Glomerular endothelial cell (primary cell): ENCODE measurements at places on chromosomes 7 and 10. TPM values are rescaled to one million over a fixed set of nuclear protein-coding genes. Genes with fewer than 3 reads are reported as not detected.
A peak's percentile ranks its signal among the peaks of the same experiment; 100 is the strongest.

DNA sequence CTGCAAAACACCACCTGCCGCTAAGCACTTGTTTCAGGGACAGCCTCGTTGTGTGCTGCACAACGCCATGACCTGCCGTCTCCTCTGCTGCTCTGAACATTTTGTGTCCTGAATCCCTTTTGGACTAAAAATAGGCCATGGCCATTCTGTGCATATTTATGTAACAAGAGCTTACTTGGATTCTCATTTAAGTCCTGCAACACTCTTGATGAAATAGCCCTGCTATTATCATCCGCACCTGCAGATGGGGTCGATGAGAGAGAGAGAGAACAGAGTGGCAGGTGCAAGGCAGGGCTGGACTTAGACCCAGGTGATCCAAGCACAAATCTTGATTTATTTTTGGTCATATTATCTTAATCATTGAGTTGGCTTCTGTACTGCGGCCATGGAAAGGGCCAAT lies 121.2 kb upstream of the PRKCQ start:
- DNase-seq: no peak

- no peak for DNase-seq
Measured at GRCh38 chr10:123147635-123148413, at the start of gene HMX2. Gene HMX2 (plus strand): TSS chr10:123148136. CDS start chr10:123148379, 243 bp downstream.

GRCh38 chr10:112361951-112362751 lies 11.8 kb upstream of the ACSL5 start:
- DNase-seq: peak; percentile 81

DNA sequence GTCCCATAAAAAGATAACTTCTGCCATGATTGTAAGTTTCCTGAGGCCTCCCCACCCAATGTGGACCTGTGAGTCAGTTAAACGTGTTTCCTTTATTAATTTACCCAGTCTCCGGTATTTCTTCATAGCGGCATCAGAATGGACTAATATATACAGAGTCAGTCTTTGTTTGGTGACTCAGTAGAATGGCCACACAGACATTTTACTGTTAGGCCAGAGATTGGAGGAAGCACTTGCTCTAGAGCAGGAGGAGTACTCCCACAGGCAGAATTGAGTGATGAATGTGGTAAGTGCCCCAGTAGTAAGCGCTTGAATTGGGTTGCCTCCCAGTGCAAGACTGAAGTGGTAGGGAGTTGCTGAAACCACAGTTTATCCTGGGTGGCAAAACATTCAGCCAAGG lies 149.5 kb upstream of the SMIM30 start:
- no peak for DNase-seq

GRCh38 chr7:151383638-151384351 lies 26.0 kb downstream of the WDR86 start:
- no peak for DNase-seq

DNA sequence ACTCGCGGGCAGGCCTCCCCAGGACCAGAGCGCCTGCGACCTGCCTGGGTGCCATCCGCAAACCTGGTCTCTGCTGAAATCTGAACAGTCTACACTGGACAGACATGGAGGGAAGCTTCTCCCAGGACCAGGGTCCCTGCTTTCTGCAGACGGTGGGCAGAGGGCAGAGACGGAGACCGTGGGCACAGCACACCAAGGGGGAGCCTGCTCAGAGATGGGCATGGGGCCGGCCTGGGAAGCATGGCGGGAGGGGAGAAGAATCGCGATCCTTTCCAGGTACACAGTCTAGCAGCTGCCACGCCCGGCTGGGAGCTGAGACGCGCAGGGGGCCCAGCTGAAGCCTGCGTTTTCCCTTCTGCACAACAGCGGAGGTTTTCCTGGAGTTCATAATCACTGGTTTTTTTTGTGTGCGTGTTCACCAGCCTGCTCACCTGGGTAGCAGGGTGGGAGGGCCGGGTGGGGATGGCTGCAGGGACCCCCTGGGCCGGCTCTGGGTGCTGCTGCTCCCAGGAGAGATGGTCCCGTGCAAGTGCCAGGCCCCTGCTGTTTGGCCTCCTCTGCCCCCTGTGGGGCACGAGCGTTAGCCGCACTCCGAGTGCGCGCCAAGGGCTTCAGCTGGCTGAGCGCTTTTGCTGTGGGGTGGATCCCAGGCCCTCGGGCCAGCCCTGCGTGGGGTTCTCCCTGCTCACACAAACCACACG lies 448.8 kb downstream of the DNAJB6 start:
- no peak for DNase-seq

DNA sequence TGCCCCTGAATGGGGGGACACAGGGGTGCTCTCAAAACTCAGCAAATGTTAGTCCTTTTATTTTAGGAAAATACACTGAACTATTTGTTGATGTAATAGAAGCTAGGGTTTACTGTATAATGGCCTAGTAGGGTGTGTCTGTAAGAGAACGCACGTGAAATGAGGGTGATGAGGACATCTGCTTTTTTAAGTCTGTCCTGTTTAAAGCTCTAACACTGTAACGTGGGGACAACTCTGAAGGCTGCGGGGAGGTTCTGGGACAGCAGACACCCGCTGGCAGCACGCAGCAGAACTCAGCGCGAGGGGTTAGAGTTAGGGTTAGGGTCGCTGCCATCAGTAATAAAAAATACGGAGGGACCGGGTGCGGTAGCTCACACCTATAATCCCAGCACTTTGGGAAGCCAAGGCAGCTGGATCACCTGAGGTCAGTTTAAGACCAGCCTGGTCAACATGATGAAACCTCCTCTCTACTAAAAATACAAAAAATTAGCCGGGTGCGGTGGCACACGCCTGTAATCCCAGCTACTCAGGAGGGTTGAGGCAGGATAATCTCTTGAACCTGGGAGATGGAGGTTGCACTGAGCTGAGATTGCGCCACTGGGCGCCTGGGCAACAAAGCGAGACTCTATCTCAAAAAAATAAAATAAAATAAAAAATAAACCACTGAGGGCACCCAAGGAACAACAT lies 98.0 kb downstream of the CTBP2 start:
- DNase-seq: no peak

GRCh38 chr7:146528581-146528980 lies 412.0 kb downstream of the CNTNAP2 start:
- no peak for DNase-seq

- DNase-seq: peak; percentile 45
Measured at GRCh38 chr10:61836888-61837754, 64.4 kb upstream of the ARID5B start.

- DNase-seq: no peak
Measured at GRCh38 chr7:48307041-48307714, 135.9 kb downstream of the ABCA13 start.

- DNase-seq: no peak
Measured at GRCh38 chr7:26553128-26553527, 261.5 kb downstream of the SNX10 start.

DNA sequence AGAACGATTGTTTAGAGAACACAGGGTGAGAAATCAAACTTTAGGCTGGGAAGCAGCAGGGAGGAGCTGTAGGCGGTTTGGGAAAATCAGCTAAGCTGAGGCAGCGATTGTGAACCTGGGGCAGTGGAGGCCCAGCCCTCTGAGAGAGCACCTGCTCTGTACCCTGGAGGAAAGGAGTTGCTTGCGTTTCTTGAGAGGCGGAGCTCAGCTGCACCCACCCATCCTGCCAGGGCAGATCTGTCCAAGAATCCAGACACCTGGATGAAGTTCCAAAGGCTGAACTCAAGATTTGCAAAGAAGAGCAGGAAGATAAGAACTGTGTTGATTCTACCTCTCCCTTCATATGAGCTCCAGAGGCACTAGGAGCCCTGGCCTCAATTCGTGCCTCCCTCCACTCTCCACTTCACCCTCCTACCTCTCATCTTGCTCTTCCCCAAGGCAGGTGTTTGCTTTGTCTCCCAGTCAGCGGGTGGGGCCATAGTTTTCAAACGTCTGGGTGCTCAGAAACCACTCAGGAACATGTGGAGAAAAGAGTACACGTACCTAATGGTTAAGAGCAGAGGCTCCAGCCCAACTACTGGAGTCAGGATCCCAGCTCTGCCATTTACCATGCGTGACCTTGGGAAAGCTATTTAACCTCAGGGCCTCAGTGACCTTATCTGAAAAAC lies 21.5 kb upstream of the TMEM213 start:
- no peak for DNase-seq

DNA sequence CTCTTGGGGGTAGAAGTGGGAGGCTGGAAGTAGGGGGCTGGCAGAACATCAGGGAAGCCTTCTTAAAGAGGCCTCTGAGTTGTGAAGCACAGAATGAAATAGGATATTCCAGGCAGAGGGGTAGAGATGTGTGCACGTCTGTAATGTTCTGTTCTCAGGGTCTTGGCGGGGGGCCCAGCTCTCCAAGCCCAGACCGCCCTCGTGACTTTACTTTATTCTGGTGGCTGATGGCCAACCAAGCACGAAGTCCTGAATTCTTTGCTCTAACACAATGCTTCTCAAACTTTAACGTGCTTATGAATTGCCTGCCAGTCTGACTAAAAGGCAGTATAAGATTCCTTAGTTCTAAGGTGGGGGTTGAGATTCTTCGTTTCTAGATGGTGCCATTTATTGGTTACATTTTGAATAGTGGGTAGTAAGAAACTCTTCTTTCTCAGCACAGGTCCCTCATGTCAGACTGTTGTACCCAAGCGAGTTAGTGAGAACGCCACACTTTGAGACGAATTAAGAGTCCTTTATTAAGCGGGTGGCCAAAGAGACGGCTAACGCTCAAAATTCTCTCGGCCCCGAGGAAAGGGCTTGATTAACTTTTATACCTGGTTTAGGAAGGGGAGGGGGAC lies 8.2 kb downstream of the PRXL2A start:
- no peak for DNase-seq

- DNase-seq: no peak
Measured at GRCh38 chr10:78691301-78692030, 377.3 kb upstream of the ZMIZ1 start.

DNA sequence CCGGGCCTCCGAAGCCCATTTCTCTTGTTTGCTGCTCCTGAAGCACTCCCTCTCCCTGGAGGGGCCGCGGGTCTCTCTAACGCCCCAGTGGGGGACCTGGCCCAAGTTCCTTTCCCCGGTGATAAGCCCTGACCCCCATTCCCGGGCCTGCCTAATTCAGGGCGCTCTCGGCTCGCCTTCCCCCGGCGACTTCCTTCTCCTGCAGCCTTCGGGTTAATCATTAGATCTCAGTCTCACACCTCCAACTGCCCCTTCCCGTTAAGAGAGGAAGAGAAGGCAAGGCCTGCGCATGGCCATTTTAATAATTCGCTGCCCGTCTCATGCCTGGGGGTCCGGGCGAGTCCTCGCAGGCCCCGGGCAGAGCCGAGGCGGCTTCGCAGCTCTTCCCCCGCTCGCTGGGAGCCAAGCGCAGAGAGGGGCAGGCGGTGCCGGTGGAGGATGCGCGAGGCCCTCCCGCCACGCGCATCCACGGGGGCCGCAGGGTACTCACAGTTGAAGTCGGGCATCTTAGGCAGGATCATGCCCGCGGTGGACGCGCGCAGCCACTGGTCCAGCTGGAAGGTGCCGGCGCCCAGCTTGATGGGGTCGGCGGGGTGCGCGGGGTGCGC lies 1.2 kb downstream of the MNX1 start:
- no peak for DNase-seq

DNA sequence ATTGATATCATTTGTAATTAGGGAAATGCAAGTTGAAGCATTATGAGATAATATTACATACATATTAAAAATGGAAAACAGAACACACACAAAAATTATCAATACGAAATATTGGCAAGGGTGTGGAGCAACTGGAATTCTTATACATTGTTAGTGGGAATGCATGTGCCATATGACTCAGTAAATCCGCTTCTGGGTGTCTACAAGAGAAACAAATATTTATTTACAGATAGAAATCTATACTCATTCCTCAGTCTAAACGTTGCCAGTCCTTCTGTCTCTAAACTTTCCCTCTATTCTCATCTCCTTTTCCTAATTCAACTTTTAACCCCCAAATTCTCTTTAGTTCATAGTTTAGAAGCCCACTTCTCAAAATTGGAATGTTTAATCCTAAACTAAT lies 170.4 kb upstream of the LRRTM3 start:
- no peak for DNase-seq

DNA sequence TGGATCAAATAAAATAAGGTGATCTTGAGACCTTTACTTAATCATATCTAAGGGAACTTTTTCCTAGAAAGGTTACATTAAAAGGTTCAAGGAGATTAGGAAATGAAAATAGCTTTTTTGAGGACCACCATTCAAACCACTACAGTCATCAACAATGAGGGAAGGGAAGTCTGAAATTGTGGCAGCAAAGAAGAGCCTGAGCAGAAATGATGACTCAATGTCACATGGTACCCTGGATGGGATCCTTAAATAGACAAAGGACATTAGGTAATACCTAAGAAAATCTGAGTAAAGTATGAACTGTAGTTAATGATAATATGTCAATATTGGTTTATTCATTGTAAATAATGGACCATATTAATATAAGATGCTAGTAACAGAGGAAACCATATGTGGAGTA lies 236.0 kb downstream of the SEMA3D start:
- DNase-seq: no peak

DNA sequence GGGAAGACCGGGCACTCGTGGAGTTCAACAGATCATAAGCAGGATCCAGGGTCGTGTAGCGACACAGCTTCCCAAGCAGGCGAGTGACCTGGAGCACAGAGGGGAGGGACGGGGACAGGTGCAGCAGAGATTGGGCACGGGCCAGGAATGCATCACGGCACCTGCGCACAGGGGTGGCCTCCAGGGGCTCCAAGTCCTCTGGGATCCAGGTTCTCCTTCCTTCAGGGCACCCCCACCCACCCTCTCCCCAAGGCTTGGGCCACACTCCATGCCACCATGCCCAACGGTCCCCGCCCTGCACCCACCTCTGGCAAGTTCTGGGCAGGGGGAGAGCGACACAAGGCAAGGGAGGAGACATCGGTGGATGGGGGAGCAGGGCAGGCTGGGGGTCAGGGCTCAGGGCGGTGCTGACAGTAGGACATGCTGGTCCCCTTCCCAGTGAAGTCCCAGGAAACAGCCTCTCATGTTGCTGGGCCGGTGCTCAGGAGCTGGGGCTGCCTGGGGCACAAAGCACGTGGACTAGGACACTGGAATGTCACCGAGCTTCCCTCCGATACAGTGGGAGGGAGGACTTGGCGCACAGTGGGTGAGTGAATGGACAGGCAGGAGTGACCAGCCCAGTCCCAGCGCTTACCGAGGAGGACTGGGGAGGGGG lies 597.3 kb downstream of the PTPRN2 start:
- no peak for DNase-seq

GRCh38 chr10:43258211-43258561 lies 8.7 kb downstream of the RASGEF1A start:
- DNase-seq: no peak

- peak; percentile 65 for DNase-seq
Measured at GRCh38 chr10:5291501-5292195, 73.1 kb upstream of the UCN3 start.

- DNase-seq: no peak
Measured at GRCh38 chr10:63588436-63589167, 67.4 kb downstream of the REEP3 start.

Gene SSC4D
- total RNA-seq: 1.4 and 2.0 TPM in 2 replicates

Gene ZNF273
- total RNA-seq: 3.4 and 3.7 TPM in 2 replicates

Gene PRR15
- total RNA-seq: 0.23 TPM in 1 of 2 replicates, not detected in the other

Gene ITPRID1
- total RNA-seq: not detected in 2 replicates

Gene CPED1
- 2.0 and 2.3 TPM in 2 replicates for total RNA-seq

Gene SERPINE1
- 2,911 and 5,219 TPM in 2 replicates for total RNA-seq

Gene MINDY4
- 5.4 and 6.7 TPM in 2 replicates for total RNA-seq
